ENCODE measurements at places on chromosomes 1 and 21. TPM values are rescaled to one million over a fixed set of nuclear protein-coding genes. Genes with fewer than 3 reads are reported as not detected.

The PLA2G4A gene
- polyA plus RNA-seq, result 5.4 TPM

The ZNF683 gene
- not detected for polyA plus RNA-seq

The NEXN gene
- polyA plus RNA-seq, result 270 TPM

The LAD1 gene
- 34.2 TPM for polyA plus RNA-seq

The HOOK1 gene
- 4.7 TPM for polyA plus RNA-seq

The DHX9 gene
- polyA plus RNA-seq, result 137 TPM

The KRTAP20-1 gene
- not detected for polyA plus RNA-seq

The IL22RA1 gene
- 0.11 TPM for polyA plus RNA-seq

The LCE1B gene
- polyA plus RNA-seq, result not detected

The ICOSLG gene
- polyA plus RNA-seq, result 8.8 TPM

The CD1E gene
- polyA plus RNA-seq, result not detected
